ENCODE measurements at places on chromosomes 7 and 10. TPM values are rescaled to one million over a fixed set of nuclear protein-coding genes. Genes with fewer than 3 reads are reported as not detected.

- no peak for DNase-seq
Measured at GRCh38 chr10:74137992-74138391, 12.6 kb downstream of the AP3M1 start.

GRCh38 chr10:119222537-119222936, 15.2 kb downstream of the GRK5 start:
- no peak for DNase-seq

GRCh38 chr10:17073725-17074540, 55.7 kb downstream of the CUBN start:
- DNase-seq: no peak

SGCE gene
- total RNA-seq: 67.2 TPM

NAT16 gene
- total RNA-seq: not detected

All from posterior vena cava (tissue), 2 donors.